Fibroblast of skin of right biceps (primary cell): ENCODE measurements at places on chromosomes 4 and X.

DNA sequence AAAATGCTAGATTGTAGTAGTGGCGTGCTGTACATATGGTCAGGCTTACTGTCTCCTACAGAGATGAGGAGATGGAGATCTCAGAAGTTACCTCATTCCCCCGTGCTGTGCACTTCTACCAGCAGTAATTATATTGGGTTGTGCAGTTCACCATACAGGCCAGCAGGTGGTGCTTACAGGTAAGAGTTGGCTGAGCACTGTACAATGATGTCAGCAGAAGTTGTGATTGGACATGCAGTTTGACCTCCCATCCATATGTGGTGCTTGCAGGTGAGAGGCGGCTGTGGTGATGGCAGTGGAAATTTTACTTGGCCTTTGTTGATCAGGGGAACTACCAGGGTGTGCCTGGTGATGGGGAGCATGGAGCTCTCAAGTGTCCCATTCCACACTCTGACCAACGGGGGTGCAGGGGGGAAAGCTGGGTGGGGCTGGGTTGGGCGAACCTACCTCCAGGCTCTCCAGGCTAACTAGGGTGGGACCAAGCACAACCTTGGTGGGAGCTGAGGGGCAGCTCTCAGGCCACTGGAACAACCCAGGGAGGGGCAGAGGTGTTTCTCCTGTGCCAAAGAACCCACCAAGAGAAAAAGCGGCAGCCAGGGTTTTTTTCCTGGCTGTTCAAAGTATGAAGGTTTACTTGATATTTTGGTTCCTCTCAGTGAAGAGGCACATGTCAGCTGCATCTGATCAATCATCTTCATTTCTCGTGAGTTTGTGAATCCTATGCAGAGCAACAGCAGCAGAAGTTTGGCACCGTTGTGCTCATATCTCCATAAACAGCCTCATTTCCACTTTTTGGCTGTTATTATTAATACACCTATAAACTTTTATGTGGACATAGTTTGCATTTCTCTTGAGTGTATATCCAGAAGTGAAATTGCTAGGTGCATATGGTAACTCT, 73.8 kb upstream of the FREM3 start:
- peak; percentile 50 for DNase-seq

DNA sequence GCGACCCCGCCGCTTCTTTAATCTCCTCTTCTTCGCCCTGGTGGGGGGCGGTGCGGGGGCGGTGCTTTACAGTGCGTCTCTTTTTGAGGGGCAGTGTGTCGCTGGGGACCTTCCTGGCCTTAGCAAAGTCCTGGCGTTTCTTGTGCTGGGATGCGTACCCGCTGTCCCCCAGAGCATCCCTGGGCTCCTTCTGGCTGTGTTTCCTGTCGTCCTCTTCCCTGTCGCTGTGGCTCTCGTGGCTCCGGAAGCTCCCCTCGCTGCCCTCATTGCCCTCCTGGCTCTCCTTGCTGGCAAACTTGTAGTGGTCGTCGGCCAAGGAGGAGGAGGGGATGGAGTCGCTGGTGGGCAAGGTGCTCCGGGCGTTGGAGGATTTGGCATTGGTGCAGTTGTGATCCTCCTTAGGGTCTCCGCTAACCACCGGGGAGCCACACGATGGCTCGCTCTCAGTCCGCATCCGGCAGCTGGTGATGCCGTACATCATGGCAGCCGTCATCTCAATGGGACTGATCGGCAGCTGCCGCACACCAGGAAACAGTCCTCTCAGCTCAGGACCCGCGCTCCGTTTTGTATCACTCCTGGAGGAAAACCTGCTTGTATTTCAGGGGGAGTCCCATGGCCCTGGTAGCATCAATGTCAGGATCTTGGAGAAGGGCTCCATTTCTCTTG, 30.4 kb upstream of the TMSB15A start:
- no peak for DNase-seq

DNA sequence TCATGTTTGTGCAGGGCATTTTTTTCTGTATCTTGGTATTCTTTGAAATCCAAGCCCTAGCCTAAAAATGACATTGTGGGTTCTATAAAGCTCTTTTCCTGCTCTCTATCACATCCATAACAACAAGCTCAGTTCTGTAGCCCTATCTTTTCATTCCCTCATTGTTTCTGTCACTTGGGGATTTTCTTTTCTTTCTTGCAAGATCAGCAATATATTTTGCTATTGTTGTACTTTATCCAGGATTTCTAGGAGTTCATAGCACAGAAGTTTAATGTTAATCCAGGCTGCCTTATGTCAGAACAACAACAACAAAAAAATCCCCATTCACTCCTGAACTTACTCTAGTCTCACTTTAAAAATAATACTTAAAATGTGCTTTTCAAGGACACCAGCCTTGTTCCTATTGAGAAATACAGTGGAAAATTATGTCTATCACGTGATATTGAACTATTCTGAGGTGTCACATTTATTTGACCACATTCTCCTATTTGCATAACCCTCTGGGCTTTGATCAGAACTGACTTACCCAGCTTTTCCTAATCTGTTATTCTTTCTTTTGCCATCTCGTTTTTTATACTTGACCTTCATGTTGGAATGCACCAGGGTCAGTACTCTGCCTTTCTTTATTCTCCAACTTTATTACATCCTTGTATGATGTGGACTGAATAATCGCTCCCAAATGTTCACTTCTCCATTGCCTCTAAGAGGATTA, 112.8 kb downstream of the MAGEB5 start:
- DNase-seq = no peak

- no peak for DNase-seq
Observed at GRCh38 chrX:78532363-78532762, 126.8 kb downstream of the RTL3 start.

DNA sequence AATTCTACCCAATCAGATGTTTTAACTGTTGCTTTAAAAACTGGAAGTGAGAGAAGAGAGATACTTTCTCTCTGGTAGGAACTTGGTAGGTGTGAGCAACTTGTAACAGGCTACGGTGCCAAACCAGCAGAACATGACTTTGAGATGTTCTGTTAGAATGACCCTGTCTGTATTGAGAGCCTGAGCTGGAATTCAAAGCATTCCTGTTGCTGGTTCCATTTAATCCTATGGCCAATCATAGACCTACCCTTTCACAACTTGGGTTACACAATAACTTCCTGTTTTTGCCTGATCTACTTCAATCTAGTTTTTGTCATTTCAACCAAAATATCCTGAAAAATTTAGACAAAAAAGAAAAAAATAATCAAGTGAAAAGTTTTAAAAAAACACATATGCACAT, 1.7 kb upstream of the PRRG1 start:
- DNase-seq = peak; percentile 54

- peak; percentile 49 for DNase-seq
Observed at GRCh38 chrX:3549411-3549911, 164.0 kb downstream of the PRKX start.

- DNase-seq = no peak
Observed at GRCh38 chrX:116276261-116276660, 105.7 kb downstream of the AGTR2 start.

- no peak for DNase-seq
Observed at GRCh38 chrX:15672881-15673280, 8.3 kb upstream of the CLTRN start.

GRCh38 chr4:182231496-182231895, 11.7 kb upstream of the TENM3 start:
- DNase-seq = no peak

DNA sequence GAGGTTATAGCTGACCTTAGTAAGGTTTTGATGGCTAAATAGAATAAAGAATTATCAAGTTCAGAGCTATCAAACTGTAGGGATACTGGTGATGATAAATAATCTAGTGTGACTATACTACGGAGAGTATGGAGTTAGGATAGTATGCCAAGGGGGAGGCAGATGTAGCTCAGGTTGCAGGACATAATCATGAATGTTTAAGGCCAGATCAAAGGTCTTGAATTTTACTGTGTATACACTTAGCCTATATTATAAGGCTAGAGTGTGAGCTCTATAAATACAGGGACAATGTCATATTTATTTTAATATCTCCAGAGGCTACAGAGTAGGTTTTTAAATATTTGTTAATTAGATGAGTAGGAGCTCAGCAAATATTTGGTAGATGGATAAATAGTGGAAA, 131.1 kb upstream of the STIM2 start:
- DNase-seq = no peak

- peak; percentile 40 for DNase-seq
Observed at GRCh38 chr4:72505314-72505744, 63.7 kb downstream of the ADAMTS3 start.

DNA sequence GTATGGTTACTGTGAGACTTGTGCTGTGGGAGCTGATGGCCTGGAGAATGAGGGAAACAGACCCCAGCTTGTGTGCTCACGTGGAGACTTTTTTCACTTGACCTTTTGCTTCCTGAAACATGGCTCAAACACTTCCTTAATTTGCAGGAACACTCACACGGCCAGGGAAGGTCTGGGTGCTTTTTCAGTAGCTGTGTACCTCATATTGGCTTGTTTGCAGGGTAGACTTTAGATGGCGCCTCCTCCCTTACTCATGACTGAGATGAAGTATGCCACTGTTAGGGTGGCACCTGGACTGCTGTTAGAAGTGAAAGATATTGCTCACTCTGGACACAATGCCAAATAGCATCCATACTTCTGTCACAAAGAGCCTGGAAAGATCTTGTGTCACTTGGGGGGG, 75.7 kb upstream of the WDR1 start:
- no peak for DNase-seq

- DNase-seq = no peak
Observed at GRCh38 chrX:100830143-100830542, 10.0 kb downstream of the CSTF2 start.

- peak; percentile 30 for DNase-seq
Observed at GRCh38 chr4:4647041-4647440, 105.2 kb upstream of the STX18 start.

GRCh38 chr4:14787894-14788293, 214.4 kb upstream of the CPEB2 start:
- peak; percentile 9 for DNase-seq

DNA sequence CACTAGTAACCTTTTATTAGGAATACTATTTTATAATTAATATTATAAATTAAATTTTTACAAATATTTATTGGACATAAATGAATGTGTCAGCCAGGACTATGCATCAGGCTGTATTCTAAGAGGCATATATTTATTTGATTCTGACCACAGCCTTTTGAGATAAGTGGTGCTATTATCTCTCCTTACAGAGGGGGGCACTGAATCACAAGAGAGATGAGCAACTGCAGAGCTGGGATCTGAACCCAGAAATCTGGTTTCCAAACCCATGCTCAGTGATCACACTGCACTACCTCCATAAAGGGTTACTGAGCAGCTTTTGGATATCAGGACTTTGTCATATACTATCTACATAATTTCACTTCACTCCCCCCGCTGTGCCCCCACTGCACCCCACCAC, 322.0 kb downstream of the TMA16 start:
- no peak for DNase-seq

GRCh38 chrX:136047016-136047642, 61.9 kb downstream of the SLC9A6 start:
- DNase-seq = peak; percentile 55

DNA sequence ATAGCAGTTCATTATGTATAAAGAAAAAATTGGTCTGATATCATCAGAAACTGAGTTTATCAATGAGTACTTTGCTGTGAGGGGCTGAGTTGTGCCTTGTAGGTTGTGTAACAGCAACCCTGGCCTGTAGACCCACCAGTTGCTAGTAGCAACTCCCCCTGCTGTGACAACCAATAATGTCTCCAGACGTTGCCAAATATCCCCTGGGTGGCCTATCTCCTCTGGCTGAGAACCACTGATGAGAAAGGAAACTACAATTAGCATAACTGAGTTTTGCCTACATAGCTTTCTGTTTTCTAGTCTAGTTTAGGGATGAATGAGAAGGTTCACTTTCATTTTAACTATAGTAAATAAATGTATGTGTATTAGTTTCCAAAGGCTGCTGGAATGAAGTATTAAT, 234.1 kb downstream of the CPE start:
- no peak for DNase-seq
